ENCODE measurements at places on chromosomes 3 and 15. TPM values are rescaled to one million over a fixed set of nuclear protein-coding genes. Genes with fewer than 3 reads are reported as not detected.

DNA sequence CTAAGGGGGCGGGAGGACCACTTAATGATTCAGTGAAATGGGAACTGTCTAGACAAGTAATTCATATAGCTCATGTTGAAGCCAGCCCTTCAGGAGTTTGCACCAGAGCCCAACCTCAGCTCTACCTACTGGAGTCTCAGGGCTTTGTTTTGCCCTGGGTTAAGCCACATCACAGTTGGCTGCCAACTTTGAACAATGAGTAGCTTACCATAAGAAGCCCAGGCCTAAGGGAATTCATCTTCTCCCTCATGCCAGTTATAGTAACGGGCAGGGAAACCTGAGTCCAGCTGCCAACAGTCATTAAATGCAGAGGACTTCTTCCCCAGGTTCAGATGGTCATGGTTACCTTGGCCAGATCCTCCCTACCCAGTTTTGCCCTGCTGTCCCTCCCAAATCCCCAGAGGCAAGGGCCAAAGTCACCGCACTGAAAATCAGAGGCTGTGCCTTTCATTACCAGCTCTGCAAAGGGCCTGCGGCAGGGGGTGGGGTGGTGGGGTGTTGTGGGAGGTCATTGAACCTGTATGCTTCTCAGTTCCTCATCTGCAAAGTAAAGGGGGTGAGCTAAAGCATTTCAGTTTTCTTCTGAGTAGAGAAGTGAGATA, 302.2 kb upstream of the NR2E3 start:
- DNase-seq = no peak

GRCh38 chr3:141938011-141938500, 61.6 kb downstream of the ATP1B3 start:
- no peak for DNase-seq

GRCh38 chr3:45140141-45140769, 5.9 kb downstream of the CDCP1 start:
- no peak for DNase-seq

- DNase-seq = no peak
Measured at GRCh38 chr3:134360046-134360445, 14.2 kb downstream of the AMOTL2 start.

GRCh38 chr3:106208251-106208650, 339.4 kb upstream of the CBLB start:
- DNase-seq = no peak

KCNAB1 gene
- total RNA-seq = 1.9 TPM

CCDC39 gene
- not detected for total RNA-seq

DNA sequence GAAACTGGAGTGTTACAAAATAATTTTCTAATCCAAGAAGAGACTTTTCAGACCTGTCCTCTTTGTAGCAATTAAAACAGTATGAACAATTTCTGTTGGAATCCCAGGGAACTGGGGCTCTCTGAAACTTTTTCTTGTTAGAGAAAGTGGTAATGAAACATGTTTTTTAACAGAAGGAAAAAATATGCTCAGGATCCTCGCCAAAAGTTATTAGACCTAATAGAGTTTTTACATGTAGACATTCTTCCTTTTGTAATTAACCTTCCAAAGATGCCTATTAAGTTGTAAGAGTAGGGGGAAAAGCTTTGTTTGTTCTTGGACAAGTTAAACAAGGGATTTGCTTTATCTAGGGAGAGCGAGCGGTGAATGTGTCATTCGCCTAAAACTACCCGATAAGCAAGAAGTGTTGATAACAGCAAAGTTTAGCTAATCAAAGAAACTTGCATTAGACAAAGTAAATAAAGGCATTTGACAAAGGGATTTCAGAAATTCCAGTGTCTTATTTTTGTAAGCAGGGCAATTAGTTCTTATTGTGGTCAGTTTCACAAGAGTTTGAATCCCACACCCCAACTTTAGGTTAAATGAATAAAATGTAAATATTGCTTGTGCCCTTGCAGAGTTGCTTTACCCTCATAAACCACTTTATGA, 2.3 kb downstream of the RARB start:
- no peak for DNase-seq

DNA sequence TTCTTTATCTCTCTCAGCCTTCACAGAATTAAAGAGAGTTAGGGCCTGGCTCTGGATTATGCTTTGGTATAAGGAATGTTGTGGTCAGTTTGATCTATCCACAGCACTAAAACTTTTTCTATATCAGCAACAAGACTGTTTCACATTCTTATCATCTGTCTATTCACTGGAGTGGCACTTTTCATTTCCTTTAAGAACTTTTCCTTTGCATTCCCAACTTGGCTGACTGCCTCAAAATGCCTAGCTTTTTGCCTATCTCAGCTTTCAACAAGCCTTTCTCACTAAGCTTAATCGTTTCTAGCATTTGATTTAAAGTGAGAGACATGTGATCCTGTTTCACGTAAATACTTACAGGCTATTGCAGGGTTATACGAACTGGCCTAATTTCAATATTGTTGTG, 471.8 kb downstream of the GBE1 start:
- no peak for DNase-seq

TGM5 gene
- total RNA-seq = 19.6 TPM

IGSF10 gene
- total RNA-seq = 1.8 TPM

GOLGA8S gene
- 0.19 TPM for total RNA-seq

- no peak for DNase-seq
Measured at GRCh38 chr15:48046813-48047438, 73.9 kb upstream of the SLC24A5 start.
